ENCODE measurements at places on chromosomes 4 and X.

- no peak for DNase-seq
Measured at GRCh38 chr4:692771-693554, 4.0 kb upstream of the SLC49A3 start.

- no peak for DNase-seq
Measured at GRCh38 chr4:97496298-97496873, 646.9 kb downstream of the STPG2 start.

GRCh38 chr4:152735396-152735859, 44.1 kb downstream of the TIGD4 start:
- DNase-seq: no peak

- no peak for DNase-seq
Measured at GRCh38 chr4:1477045-1477840, 71.0 kb upstream of the NKX1-1 start.

DNA sequence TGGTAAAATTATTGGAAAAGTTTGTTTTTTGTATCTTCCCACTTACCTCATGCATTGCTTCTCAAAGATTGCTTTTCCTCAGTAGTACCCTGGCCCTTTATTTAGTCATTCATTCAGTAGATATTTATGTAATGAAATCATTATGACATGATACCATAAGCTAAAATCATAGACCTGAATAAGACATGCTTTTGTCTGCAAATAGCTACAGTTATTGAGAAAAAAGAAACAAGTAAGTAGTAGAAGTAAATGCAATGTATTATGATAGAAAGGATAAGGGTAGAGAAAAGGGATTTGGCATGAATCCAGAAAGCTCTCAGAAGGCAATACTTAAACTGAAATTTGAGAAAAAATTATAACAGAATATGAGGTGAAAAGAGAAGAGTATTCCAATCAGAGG, 352.5 kb downstream of the GPM6A start:
- no peak for DNase-seq

GRCh38 chr4:185700630-185701029, 111.4 kb downstream of the SORBS2 start:
- no peak for DNase-seq

GRCh38 chr4:105093975-105094374, 52.7 kb upstream of the TET2 start:
- DNase-seq: no peak

DNA sequence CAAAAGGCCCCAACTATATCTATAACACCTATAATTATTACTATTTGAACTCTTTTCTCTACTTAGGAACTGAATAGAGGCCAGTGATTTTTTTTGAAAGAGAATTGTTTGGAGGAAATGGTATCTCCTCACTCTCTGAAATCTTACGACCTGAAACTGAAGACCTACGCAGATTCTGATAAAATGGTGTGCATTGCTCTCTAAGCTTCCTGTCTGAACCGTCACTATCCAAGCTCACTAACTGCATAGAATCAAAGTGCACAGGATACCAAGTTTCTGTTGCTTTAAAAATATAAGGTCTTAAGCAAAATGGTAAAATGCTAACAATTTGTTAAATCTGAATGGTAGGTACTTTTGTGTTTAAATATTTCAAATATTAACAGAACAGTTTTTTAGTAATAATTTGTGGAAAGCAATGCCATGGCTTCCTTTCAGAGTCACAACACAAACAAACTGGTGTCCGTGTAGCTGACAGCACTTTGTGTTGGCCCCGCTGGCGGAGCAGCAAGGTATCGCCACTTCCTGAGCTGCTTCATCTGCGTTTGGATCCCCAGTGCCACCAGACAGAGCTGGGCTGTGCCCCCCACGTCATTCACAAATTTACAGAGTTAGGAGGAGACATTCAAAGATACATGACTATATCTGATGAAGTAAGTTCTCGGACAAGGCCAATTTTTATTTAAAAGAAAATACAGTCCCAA, 313.9 kb downstream of the FBXW7 start:
- DNase-seq: no peak

GRCh38 chr4:172521248-172521647, 647.4 kb upstream of the GALNT7 start:
- DNase-seq: no peak

GRCh38 chrX:107135049-107135964, 16.7 kb upstream of the RBM41 start:
- no peak for DNase-seq

GRCh38 chr4:40722576-40723161, 27.1 kb upstream of the NSUN7 start:
- DNase-seq: no peak

DNA sequence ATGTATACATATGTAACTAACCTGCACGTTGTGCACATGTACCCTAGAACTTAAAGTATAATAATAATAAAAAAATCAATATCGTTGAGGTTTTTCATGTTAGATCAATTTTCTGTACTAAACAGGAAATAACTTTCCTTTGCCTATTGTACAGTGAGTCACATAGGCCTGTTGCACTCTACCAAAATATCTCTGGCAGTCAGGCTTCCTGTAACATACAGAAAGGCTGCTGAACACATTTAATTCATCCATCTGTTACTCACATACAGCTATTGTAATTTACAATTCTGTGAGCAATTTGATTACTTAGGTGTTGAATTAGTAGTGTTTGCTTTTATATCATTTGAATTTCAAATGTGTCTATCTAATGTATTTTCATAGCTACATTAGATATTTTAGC, 427.8 kb downstream of the TMA16 start:
- no peak for DNase-seq

DNA sequence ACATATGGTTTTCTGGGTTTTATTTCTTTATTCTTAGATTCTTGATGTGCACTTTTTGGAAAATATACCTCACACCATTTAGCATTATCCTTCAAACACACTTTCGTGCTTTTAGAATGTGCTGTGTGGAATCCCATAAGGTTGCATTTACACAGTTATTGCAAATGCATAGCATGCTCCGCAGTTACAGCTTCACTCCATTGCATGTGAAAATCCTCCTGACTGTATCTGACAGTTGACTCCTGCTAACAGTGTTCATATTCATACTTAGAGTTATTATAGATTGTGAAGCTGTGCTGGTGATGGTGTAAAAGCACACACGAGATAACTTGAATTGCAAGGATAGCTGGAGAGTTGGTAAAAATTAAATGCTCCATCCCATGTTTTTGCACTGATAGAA, 811.5 kb upstream of the TENM3 start:
- no peak for DNase-seq

GRCh38 chrX:56920338-56920997, 74.9 kb downstream of the SPIN3 start:
- DNase-seq: no peak

DNA sequence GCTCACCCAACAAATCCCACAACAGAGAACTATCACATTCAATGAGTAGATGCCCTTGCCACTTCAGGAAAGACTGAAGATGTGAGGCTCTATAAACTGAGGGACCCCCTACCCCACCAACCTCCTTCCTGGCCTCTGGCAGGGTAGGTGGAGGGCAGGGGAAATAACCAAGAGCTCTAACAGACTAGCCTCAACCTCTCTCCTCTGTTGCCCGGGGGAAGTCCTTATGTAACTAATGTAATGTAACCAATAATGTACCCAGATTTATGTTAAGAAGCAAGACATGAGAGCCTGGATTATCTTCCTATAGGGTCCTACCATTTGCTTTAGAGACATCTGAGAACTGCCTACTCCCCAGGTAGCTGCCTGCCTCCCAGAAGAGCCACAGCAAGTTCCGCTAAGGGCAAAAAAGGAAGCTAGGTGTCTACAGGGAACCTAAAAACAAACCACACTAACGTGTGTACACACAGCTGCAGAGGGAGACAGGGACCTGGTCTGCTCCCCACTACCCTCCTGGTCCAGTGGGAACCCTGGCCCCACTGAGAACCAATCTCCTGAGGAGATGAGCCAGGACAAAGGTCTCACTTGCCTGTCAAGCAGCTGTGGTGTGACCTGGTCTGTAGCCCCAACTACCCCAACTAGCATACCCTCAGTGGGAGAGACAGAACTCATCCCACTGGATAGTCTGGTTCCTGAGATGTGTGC, 17.7 kb downstream of the OTUD5 start:
- no peak for DNase-seq

DNA sequence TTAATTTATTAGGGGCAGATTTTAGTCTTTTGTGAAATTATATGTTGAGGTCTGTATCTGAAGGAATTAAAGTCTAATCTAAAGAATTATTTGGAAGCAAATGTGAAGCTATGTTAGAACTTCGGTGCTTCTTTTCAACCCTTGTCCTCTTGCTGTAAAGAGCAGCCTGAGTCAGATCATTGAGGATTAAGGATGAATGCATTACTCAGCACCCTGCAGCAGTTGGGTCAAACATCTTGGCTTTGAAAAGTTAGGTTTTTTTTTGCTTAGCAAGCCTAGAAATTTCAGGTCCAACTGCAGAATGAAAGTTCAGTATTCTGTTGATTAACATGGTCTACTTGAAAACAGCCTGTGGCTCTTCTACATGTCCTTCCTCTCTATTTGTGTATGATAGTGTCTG, 57.6 kb downstream of the SLC4A4 start:
- no peak for DNase-seq

- peak; percentile 22 for DNase-seq
Measured at GRCh38 chrX:17535229-17535628, 160.2 kb downstream of the NHS start.

- no peak for DNase-seq
Measured at GRCh38 chr4:174672276-174672675, 150.0 kb upstream of the HPGD start.

- DNase-seq: no peak
Measured at GRCh38 chr4:110454441-110454840, 21.5 kb upstream of the ENPEP start.
